Islet precursor cell (in vitro differentiated cells): ENCODE measurements at places on chromosomes 5 and 9.

DNA sequence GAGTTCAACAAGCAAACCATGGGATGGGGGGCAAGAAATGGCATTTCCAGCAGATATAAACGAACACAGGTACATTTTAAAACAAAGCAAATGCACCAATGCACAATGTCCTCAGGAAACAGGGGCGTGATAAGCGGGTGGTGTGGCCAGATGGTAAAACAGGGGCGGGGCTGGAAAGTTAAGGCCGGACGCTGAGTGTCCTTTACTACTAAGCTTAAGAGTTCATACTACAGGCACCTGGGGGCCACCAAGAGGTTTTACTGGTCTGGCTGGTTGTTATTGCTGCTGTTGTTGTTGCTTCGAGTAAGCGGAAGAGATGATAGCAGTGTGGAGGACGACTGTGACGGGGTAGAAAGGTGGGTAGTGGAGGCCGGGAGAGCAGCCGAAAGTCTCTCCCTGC, 99.8 kb downstream of the ATPSCKMT start:
- no peak for DNase-seq

GRCh38 chr5:163757344-163757743, 251.9 kb downstream of the MAT2B start:
- no peak for DNase-seq

GRCh38 chr5:67493676-67494075, 297.1 kb upstream of the CD180 start:
- DNase-seq, result peak; percentile 68

GRCh38 chr9:91839926-91840465, 110.0 kb downstream of the ROR2 start:
- no peak for DNase-seq

DNA sequence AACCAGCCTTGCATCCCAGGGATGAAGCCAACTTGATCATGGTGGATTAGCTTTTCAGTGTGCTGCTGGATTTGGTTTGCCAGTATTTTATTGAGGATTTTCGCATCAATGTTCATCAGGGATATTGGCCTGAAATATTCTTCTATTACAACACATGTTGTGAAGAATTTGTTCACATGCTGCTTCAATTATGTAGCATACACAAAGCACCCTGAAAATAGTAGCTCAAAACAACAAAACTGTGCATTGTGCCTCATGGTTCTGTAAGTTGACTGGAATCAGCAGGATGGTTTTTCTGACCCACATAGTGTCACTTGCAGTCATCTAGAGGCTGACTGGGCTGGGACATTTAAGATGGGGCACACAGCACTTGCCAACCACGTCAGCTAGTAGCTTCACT, 193.9 kb downstream of the SYK start:
- DNase-seq, result no peak

DNA sequence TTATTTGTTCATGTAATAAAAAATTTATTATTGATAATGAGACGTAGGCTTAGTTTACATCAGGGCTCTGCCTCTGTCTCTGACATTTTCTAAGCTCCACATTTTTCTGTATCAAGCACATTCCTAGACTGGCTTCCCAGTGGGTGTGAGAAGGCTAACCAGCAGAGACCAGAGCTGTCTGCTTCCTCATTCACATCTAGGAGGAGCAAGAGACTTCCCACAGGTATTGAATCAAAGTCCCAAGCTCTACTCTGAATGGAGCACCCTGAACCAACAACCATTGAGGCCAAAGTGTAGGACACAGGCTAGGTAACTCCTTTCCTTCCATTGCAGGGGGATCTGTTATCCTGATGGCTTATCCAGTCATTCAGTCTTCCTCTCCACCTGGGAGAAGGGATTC, 72.4 kb downstream of the PARP8 start:
- no peak for DNase-seq

DNA sequence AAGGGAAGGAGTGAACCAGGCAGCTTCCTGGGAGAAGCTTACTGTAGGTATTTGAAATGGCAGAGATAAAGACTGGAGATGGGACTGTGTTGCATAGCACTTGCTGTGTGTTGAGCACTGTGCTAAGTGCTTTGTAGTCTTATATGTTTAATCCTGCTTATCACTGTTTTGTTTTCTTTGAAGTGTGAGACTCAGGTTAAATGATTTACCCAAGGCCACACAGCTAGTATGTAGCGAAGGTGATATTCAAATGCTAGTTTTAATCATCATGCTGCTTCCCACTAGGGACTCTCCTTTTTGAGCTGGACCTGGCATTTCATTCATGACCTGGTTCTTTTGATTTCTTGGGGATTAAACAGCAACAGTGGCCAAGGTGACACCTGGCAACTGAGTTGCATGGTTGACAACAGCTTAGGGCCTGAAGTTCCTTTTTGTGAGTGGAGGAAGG, 35.3 kb upstream of the SPRY4 start:
- DNase-seq, result no peak

GRCh38 chr5:169081000-169081724, 219.8 kb downstream of the SLIT3 start:
- peak; percentile 74 for DNase-seq

DNA sequence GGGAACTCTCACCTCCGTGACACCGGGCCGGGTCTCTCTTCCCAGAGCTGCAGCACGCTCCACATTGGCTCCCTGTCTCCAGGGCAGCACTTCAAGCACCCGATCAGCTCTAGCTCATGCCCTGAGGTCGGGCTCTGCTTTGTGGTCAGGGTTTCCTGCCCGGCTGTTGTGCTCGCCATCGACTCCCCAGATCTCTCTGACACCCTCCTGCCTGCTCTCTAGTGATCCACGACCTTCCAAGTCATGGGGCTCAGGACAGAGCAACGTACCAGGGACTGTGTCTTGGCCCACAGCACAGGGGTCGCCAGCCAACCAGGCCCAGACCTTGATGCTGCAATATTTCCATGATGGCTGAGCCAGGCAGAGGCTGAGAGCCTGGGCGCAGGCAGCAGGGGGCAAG, 45.1 kb downstream of the PRRT1B start:
- no peak for DNase-seq

GRCh38 chr9:23630488-23630887, 195.6 kb downstream of the ELAVL2 start:
- no peak for DNase-seq

DNA sequence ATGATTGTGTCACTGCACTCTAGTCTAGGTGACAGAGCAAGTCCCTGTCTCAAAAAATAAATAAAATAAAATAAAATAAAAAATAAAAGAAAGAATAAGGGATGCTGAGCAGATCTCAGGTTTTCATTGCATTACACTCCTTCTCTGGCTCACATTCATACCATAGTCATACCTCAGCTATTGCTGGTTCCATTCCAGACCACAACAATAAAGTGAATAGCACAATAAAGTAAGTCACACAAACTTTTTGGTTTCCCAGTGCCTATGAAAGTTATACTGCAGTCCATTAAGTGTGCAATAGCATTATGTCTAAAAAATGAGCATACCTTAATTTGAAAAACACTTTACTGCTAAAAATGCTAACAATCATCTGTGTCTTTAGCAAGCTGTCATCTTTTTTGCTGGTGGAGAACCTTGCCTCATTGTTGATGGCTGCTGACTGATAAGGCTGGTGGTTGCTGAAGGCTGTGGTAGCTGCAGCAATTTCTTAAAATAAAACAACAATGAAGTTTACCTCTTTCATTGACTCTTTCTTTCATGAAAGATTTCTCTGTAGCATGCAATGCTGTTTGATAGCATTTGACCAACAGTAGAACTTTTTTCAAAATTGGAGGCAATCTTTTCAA, 415.7 kb downstream of the ZNF608 start:
- no peak for DNase-seq

GRCh38 chr5:39640552-39640951, 215.8 kb upstream of the DAB2 start:
- no peak for DNase-seq

GRCh38 chr9:5851445-5851844, 18.5 kb upstream of the ERMP1 start:
- no peak for DNase-seq

DNA sequence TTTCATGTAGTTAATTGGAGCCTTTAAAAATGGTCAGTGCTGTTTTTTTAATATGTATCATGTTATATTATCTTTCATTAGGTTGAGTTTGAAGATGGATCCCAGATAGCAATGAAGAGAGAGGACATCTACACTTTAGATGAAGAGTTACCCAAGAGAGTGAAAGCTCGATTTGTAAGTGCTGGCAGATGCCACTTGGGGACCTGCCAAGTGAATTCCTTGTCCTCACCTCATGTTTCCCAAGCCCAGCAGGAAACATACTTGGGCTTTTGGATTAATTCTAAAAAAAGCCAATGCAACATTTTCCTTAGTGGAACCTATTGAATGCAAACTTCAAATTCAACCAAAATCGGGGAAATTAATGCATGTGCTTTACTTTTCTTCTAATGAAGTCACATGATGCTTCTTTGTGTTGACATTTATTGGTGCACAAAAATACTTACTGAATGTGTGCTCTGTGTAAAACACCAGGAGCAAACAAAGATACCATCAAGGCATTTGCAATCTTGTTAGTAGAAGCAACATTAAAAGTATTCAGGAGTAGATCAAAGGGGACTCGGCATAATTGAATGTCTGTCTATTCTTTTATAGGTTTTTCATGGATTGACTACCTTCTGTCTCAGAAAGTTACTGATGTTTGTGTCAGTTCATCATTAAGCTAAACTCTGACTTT, 412.1 kb downstream of the KDM4C start:
- DNase-seq, result no peak

- DNase-seq, result no peak
These were observed 46.7 kb upstream of the UBQLN1 start for GRCh38 chr9:83754383-83754977.

DNA sequence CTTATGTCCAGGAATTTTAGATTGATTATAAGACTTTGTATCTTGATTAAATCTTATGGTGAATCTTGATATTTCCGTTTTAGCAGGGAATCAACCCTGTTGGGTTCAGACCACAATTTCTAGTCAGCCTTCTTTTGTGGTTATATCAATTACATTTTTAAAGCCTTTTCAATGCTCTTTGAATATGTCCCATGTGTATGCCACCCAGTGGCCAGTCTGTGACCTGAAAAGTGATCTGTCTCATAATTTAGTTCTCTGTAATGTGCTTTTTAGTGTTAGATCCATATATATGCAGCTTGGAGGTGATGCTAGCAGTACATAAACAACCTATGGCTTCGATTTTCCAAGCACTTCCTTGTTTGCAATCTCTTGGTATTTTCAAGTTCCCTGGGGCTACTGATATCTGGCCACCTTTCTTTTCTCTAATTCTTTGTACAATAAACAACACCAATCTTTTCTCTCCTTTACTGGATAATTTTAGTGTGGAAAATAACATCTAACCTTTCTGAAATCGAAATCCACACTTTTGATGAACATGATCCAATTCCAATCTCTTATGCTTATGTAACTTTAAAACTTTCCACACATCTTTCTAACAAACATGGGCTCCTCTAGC, 28.8 kb downstream of the PDE8B start:
- DNase-seq, result no peak

DNA sequence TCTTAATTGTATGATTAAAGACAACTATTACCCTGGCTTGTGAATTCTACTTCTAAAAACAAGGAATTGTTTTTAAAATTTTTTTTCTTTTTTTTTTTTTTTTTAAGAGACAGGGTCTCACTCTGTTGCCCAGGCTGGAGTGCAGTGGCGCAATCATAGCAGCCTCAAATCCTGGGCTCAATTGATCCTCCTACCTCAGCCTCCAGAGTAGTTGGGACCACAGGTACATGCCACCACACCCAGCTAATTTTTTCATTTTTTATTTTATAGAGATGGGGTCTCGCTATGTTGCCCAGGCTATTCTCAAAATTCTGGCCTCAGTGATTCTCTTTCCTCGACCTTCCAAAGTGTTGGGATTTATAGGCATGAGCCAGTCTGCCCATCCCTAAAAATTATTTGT, 62.3 kb downstream of the HABP4 start:
- DNase-seq, result no peak

- no peak for DNase-seq
These were observed 133.0 kb downstream of the CDH18 start for GRCh38 chr5:19855031-19855430.

DNA sequence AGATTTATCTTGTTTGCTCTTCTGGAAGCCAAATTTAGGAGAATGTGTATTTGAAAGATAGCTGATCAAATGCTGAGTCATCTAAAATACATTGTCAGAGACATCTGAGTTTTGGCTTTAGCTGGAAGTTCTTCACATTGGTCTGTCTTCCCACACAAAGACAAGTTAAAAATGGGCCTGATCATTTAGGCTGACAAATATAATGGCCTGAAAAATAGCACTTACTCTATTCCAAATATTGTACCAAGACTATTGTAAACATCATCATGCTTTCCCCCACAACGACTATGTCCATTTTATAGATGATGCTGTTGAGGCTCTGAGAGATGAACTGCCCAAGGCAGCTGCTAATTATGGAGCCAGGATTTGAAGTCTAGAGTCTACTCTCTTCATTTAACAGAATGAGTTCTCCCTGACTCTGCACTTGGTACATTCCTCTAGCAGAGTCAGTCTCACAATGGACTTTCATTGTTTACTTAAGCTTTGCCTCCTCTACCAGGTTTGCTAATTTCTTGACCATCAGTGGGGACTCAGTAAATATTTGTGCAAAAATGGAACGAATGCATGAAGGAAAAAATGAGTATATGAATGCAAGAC, 619.4 kb upstream of the KLF4 start:
- DNase-seq, result no peak

DNA sequence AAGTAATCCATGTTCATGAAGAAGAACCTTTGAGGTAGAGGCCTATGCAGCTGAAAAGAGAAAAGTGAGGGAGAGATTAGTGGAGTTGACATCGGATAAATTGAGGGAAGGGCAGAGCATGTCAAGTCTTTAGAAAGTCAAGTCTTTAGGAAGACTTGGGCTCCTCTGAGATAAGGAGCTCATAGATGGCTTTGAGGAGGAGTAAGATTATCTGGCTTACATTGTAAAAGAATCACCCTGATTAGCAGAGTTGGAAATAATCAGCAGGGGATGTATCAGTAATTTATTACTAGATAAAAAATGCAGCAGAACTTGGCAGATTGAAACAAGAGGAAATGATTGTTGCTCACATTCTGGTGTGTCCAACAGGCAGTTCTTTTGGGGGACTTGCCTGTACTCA, 727.2 kb upstream of the WWC1 start:
- DNase-seq, result no peak

GRCh38 chr9:115770521-115770920, 383.1 kb upstream of the PAPPA start:
- no peak for DNase-seq

GRCh38 chr5:77282337-77283027, 72.0 kb downstream of the PDE8B start:
- DNase-seq, result peak; percentile 71

GRCh38 chr5:26669523-26669922, 368.9 kb downstream of the CDH9 start:
- DNase-seq, result no peak

- DNase-seq, result no peak
These were observed 129.0 kb upstream of the HMHB1 start for GRCh38 chr5:143682929-143683386.

GRCh38 chr9:131620764-131621520, 75.6 kb downstream of the PRRT1B start:
- DNase-seq, result no peak
